ENCODE measurements at places on chromosomes 3 and 15. TPM values are rescaled to one million over a fixed set of nuclear protein-coding genes. Genes with fewer than 3 reads are reported as not detected.

DNA sequence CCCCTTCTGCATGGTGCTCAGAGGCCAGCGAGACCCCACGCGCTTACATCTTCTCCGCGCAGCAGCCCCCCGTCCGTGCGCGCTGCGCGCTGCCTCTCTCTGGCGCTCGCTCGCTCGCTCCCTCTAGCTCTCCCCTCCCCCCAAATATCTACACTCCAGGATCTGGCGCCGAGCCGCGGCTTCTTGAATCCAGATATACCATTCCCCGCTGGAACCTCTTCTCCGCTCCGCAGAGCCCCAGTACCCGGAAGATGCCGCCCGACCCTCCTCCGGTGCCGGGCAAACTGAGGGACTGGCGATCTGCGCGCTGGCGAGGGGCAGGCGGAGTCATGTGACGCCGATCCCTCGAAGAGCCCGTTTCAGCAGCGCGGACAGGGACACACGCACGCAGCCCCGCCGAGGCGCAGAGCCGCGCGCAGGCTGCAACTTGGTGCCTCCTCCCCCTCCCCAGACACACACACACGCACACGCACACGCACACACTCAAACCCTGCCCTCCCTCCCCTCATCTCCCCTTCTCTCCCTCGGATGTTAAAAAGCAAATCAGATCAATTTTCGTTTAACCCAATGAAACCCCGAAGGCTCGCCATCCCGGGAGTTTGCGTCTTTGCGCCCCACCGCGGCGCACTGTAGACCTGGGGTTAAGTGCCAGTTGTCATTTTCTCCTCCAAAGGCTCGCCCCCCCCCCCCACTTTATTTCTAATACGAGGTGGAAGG is at the start of gene RASGRF1:
Gene RASGRF1 (minus strand): TSS at position 294 of the 717 bp plus-strand sequence. CDS start 282 bp downstream, at position 12.
- peak; percentile 39 for DNase-seq

- DNase-seq, result no peak
Measured at GRCh38 chr15:29638011-29638410, 184.3 kb downstream of the TJP1 start.

AGTR1 gene
- total RNA-seq, result 4.6 TPM

- DNase-seq, result no peak
Measured at GRCh38 chr15:97504031-97504792, 456.3 kb upstream of the ARRDC4 start.
